Inflammatory macrophage treated with lipopolysaccharide for 1 hour (primary cell): ENCODE measurements at places on chromosomes 5 and 9.

DNA sequence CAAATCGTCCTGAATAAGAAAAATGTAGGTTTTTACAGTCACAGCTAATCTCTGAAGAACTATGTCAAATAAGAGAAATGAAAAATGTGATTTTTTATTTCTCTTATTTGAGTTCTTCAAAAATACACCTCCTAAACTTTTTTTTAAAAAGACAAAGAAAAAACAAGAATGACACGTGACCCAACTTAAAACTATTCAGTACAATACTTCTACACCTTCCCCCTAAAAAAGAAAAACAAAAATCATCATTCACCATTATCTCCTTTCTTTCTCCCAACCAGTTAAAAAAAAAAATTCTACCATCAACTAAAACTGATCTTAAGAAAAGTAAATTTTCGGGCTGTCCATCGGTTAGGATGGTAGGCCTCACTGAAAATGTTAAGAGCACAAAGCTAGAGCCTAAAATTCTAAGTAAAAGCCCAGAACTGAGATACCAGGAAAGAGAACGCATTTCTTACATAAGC is 2.1 kb downstream of the RNF145 start:
- DNase-seq, result no peak

DNA sequence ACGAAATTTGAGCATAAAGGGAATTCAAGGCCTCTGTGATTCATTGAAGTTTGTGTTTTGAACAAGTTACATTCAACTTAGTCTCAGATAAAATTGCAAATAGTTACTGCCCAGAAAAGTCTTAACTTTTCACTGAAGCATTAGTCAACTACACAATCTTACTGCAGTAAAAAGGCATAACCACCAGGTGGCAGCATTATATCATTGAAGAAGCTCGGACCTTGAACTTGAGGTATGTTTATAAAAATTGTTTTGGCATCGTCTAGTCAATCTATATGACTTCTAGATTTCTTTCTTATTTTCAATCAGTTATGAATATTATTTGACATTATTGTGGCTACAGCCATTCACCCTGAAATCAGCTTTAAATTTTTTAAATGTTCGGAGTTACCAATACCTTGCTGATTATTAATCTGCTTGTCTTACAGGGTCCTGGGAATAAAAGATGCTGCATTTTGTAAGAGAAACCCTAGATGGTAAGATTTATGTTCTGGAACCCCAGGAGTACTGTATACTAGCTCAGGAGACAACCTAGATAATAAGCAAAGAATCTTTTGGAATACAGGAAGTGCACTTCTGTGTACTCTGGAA is 83.9 kb upstream of the GRAMD2B start:
- peak; percentile 38 for DNase-seq

DNA sequence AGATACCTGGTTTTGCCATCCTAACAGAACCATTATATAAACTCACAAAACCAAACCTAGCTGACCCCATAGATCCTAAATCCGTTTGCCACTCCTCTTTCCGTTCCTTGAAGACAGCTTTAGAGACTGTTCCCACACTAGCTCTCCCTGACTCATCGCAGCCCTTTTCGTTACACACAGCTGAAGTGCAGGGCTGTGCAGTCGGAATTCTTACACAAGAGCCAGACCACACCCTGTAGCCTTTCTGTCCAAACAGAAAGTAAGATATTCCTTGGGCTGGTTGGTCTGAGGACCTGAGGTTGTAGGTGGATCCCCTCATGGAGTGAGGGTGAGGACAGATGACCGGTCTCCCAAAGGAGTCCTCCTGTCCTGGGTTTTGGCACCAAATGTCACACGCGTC is 56.7 kb upstream of the NAA35 start:
- no peak for DNase-seq

DNA sequence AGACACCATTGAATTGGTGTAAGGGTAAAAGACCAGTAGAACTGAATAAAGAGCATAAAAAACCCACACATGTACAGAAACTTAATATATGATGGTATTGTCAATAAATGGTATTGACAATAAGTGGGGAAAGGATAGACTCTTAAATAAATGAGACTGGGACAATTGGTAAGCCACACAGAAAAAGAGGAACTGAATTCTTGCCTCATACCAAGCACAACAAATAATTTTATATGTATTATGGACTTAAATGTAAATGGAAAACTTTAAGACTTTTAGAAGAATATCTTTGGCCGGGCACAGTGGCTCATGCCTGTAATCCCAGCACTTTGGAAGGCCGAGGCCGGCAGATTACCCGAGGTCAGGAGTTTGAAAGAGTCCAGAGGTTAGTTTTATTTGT is 37.9 kb upstream of the PPP2CA start:
- no peak for DNase-seq

DNA sequence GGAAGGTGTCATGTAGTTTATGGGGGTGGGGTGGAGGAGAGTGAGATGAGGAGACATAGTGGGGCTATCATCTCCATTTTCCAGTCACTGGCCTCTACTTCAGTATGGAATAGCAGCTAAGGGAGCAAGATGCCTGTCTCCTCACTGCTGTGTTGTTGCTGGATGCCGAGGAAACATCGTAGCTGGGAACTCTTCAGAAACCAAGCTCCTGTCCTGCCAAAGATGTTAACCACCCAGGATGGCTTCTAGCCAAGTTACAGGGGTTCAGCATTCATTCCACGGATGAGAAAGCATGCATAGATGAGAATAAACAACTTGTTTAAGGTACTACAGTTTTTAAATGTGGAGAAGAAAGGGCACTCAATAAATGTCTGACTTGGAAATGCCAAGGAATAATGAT is 226.5 kb downstream of the ASTN2 start:
- no peak for DNase-seq

GRCh38 chr5:111385970-111386831 is 126.1 kb downstream of the STARD4 start:
- no peak for DNase-seq

DNA sequence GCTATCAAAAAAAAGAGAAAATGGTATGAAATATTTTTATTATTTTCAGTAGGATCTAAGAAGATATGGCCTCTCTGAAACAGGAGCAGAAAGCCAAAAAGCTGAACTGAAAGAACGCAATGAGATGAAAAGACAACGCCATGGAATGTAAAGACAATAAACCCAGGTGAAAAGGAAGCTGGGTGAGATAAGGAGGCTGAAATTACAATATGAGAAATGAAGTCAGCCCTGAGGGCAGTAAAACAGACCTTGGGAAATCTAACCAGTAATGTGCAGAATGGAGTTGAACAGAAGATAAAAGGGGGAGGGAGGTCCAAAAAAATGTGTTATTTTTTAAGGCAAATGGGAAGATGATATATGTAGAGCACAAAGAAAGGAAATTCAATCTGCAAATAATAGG is 265.3 kb downstream of the ENC1 start:
- DNase-seq, result no peak

GRCh38 chr5:39473156-39473775 is 48.5 kb upstream of the DAB2 start:
- DNase-seq, result no peak

GRCh38 chr5:125249400-125249799 is 503.0 kb upstream of the ZNF608 start:
- DNase-seq, result no peak
